ENCODE measurements at places on chromosomes 3 and 15.

- DNase-seq = no peak
These were observed 244.1 kb upstream of the STT3B start for GRCh38 chr3:31288641-31289100.

- peak; percentile 9 for DNase-seq
These were observed 16.2 kb downstream of the CLRN1 start for GRCh38 chr3:150956376-150956775.

- DNase-seq = no peak
These were observed 129.1 kb upstream of the SMAD3 start for GRCh38 chr15:66936109-66936860.

- no peak for DNase-seq
These were observed 502 bp downstream of the DPH3 start for GRCh38 chr3:16264174-16264707.

GRCh38 chr3:129291236-129291886 is 12.7 kb downstream of the HMCES start:
- DNase-seq = no peak

GRCh38 chr3:156525808-156526207 is 29.1 kb downstream of the SSR3 start:
- DNase-seq = no peak

- no peak for DNase-seq
These were observed 7.4 kb upstream of the MBNL1 start for GRCh38 chr3:152261329-152261728.

GRCh38 chr3:13204177-13204581 is 130.9 kb upstream of the IQSEC1 start:
- DNase-seq = no peak

GRCh38 chr15:77716632-77717332 is 84.1 kb upstream of the LINGO1 start:
- DNase-seq = no peak

Data from suppressor macrophage treated with lipopolysaccharide for 4 hours (primary cell).